ENCODE measurements at places on chromosomes 12 and 14. TPM values are rescaled to one million over a fixed set of nuclear protein-coding genes. Genes with fewer than 3 reads are reported as not detected.

Gene RTL1
- not detected for total RNA-seq

Gene TAMALIN
- total RNA-seq, result 58.5 TPM

Gene PLEKHD1
- not detected for total RNA-seq

Gene SMOC1
- total RNA-seq, result 3.3 TPM

Measured in vein endothelial cell (primary cell).